ENCODE measurements at places on chromosomes 1 and 21. TPM values are rescaled to one million over a fixed set of nuclear protein-coding genes. Genes with fewer than 3 reads are reported as not detected.

DNA sequence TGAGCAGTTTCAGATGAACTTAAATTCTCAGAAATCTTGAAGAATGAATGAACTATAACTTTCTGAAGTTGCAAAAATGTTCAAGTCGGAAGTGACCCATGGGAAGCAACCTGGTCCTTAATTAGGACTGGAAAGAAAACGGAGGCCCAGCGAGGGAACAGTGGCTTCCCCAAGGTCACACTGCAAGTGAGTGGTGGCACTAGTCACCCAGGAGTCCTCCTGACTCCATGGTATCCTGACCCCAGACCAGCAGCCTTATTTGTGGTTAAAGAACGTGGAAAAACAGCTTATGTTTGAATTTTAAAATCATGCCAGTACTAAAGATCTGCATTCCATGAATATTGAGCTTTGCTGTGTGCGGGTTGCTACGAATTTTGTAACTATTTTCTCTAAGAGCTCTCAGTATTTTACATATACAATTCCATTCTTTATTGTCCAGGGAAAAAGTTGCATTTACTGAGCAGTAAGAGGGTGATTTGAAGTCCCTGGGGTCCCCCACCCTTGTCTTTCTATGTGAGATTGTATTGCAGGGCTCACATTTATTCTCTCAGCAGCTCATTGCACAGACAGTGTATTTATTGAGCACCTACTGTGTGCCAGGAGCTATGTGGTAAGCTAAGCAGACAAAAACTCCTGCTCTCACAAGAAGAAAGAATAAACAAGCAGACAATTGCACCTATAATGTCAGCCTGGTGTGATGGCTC is 61.6 kb upstream of the ATP5PO start:
- no peak for DNase-seq

- no peak for DNase-seq
Measured at GRCh38 chr1:17274186-17275170, 25.6 kb downstream of the PADI3 start.

DNA sequence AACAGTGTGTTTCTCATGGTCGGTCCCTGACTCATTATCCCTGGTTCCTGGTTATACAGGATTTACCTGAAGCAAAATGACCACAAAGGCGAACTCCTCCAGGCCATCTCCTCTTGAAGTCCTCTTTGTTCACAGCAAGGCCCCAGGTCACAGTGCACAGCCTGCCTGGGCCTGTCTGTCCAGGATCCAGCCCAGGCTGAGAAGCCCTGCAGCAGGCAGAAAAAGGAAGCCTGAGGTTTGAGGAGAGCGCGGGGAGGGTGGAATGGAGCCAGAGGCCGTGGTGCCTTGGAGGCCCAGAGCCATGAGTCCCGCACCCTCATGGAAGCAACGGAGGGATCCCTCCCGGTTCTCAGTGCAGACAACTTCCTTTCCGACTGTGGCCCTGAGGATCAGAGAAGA is 136.8 kb upstream of the IRF2BP2 start:
- DNase-seq, result peak; percentile 63

- DNase-seq, result no peak
Measured at GRCh38 chr1:233393084-233393840, 65.7 kb downstream of the MAP3K21 start.

DNA sequence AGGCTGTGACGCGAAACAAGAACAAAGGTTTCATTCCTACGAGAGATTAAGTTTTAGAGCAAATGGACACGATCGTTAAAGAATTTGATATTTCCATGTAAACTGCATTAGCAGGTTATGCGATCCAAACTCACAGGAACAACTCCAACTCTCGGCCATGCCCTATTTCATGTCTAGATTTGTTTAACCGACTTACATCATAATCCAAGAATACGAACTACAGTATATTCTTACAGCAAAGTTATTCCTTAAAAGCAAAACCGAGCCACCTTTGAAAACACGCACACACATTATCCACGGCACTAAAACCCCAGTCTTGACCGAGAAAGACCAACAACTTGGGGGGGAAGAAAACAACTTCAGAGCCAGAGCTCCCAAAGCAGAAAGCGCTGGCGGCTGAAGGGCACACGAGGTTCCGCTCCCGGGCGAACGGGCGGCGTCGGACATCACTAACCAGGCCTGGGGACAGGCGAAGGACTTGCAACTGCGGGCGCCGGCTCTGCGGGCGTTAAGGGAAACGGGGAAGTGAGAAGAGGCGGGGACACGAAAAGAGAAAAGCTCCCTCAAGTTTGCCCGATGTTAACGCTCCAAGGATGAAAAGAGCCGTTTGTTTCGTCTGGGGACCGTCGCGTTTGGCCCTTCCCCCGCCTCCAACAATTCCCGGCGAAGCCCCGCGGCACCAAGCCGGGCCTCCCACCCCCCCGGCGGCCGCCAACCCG is 690 bp downstream of the B3GALNT2 start:
- DNase-seq, result peak; percentile 42

DNA sequence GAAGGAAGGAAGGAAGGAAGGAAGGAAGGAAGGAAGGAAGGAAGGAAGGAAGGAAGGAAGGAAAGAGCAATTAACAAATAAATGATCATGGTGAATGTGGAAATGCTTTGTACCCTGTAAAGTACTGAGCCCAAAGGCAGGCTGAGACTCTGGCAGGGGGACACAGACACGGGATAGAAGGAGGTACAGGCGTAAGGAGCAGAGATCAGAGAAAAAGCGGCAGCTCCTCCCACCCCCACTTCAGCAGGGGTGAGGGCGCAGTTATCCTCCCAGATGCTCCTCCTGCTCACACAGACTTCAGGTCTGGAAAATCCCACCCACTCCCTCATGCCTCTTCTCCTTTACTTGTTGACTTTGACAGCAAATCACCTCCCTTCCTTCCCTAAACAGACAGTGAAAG is 464.5 kb downstream of the MATN1 start:
- DNase-seq, result no peak

DNA sequence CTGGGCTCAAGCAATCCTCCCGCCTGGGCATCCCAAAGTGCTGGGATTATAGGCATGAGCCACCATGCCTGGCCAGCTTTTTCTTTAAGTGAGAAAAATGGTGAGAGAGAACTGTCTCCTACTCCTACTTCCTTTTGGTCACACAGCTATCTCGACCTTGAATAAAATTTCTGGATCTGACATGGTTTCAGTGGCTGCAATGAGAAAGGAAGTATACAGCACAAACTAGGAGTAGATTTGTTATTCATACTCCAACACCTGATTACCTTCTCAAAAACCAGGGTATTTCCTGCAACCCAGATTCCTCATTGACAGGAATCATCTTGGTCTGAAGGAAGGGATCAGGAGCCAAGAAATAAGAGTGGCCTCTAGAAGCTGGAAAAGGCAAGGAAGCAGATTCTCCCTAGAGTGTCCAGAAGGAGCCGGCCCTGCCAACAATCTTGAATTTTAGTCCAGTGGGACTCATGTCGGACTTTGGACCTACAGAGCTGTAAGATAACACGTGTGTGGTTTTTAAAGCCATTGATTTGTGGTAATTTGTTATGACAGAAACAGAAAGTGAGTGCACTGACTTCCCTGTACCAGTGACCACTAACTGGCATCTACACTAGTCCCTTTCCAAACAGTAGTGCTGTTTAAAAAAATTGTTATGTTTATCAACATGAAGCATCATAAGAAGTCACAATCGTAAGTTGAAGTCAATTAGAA is 516.6 kb downstream of the SMYD3 start:
- DNase-seq, result no peak

DNA sequence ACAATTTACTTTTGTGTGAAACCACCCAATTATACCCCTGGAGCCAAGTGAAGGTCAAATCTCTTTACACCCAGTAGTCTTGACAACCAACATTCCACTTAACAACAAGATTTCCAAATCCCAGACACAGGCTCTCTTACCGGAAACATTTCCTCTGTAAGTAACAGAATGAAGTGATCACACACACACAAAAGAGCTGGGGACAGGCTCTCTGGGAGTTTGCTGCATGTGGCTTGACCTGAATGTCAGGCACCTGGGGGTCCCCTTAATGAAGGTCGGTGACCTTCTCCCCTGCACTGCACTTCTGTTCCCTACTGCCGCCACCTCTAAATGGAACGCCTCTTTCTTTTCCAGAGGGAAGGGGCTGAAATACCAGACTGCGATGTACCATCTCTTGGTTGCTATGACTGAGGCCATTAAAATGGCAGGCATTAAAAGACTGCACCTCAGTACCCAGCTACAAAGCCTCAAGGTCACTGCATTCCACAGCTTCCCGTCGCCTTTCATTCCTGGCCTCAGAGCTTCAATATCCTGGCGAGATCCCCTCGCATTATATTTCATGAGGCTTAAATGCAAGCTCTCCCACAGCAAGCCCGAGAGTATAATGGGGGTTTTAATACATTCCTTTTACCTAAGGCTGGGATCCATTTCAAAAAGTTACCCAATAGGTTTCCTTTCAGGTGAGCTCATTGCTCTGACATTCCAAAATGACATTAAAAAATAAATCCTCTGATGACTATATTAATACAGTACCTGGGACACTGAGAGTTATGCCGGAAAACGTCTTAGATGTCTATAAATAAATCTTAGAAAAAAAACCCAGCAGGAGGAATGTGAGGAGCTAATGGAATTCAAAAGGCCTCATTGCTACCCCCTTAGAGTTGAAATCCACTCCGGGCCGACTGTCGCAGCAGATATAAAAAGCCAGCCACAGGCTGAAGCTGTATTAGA is 90.9 kb upstream of the DIRAS3 start:
- no peak for DNase-seq

TEDDM1 gene
- not detected for polyA plus RNA-seq

DTL gene
- polyA plus RNA-seq, result 11.5 TPM

IL12RB2 gene
- polyA plus RNA-seq, result 1.9 TPM

Measured in foreskin keratinocyte (primary cell).